ENCODE measurements at places on chromosomes 6 and 20. TPM values are rescaled to one million over a fixed set of nuclear protein-coding genes. Genes with fewer than 3 reads are reported as not detected.

The IPCEF1 gene
- total RNA-seq: 0.51 TPM

- peak; percentile 63 for DNase-seq
These were observed 96.4 kb upstream of the DUSP22 start for GRCh38 chr6:195861-196360.

GRCh38 chr6:4401408-4402368 lies 266.3 kb upstream of the ECI2 start:
- no peak for DNase-seq

The CDC25B gene
- total RNA-seq: 11.4 TPM

The PERP gene
- 46.3 TPM for total RNA-seq

DNA sequence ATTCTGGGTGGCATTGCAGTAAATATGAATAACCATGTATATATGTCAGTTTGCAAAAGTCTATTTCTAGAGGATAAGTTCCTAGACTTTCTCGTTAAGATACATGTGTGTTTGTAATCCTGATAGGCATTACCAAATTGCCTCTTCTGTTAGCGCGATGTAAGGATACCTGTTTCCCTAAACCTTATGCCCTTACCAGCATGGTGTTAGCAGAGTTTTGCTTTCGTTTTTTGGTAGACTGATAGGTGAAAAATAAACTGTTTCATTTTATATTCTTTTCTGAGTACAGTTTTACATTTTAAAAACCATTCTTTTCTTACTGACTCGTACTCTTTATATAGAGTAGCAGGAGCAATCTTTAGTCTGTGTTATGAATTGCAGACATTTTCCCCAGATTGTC lies 32.3 kb downstream of the SNX9 start:
- DNase-seq: no peak

The CSNK2B gene
- 242 TPM for total RNA-seq

GRCh38 chr6:21202521-21202920 lies 391.0 kb upstream of the SOX4 start:
- no peak for DNase-seq

DNA sequence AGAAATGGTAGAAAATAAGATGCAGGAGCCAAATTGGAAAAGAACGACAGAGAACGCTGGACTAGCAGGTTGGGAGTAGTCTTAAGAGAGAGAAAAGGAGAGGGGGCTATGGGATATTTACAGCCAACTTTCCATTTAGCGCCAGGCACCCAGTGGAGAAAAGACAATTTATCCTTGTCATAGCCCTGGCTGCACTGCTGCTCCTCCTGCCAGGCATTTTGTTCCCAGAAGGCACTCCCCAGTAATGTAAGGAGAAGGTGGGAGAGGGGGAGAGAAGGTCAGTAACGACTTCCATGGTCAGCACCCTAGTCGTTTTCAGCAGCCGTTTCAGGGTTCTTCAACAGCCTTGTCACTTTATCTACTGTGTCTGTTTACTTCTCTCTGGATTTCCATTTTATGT lies 159.0 kb downstream of the TRMT11 start:
- no peak for DNase-seq

- no peak for DNase-seq
These were observed 71.1 kb upstream of the FOXQ1 start for GRCh38 chr6:1240766-1241318.

The SIRPG gene
- not detected for total RNA-seq

DNA sequence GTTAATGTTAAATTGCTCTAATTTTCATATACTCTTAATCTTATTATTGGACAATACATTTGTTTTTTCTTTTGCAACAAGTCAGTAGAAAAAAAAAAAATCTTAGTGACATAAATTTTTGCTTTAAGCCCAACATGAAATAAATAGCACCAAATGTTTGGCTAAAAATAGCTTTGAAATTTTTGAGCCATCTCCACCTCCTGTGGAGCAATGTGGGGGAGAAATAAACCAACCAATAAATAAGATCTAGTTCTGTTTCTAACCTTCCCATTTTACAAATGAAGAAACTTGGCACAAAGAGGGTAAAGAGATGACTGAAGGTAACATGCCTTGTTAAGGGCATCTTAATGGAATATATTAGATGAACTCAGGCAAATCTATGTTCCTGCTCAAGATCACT lies 91.4 kb downstream of the PRKN start:
- DNase-seq: no peak

DNA sequence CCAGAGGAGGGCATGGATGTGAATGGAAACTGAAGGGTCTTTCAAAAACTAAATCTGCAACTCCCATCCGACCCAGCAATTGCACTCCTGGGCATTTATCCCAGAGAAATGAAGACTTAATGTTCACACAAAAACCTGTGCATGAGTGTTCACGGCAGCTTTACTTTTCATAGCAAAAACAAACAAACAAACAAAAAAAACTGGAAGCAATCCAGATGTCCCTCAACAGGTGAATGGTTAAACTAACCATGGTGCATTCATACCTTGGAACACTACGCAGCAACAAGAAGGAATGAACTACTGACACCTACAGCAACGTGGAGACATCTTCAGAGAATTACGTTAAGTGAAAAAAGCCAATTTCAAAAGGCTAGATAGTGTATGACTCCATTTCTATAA lies 32.2 kb downstream of the PMEPA1 start:
- DNase-seq: no peak

The CASS4 gene
- 2.0 TPM for total RNA-seq

DNA sequence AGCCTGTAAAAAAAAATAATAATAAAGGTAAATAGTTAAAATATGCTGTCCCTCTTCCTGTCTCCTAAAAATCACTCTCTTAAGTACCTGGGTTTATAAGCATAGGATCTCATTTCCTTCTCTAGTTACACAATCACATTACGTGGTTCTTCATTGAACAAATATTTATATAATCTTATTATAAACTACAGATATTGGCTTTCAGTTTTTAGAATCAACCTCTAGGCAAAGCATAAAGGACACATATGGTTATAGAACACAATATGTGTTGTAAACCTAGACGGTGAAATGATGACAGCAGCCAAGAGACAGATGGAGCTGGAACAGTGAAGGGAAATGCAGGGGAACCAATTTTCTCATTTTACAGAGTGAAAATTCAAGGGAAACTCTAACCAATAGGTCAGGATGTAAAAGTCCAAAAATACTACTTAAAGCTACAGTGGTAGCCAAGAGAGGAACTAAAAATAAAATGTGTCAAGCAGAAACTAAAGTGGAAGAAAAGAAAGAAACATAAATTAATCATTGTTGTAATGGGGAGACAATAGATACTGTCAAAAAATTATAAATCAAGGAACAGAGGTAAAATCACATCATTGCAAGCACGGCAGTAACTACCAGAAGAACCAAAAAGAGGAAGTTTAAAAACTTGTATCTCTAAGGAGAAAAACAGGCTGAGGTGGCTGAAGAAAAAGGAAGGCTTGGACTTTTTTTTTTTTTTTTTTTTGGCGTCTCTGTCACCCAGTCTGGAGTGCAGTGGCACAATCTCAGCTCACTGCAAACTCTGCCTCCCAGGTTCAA lies 82.8 kb upstream of the CDYL start:
- DNase-seq: no peak

GRCh38 chr6:127554435-127555006 lies 22.5 kb upstream of the C6orf58 start:
- no peak for DNase-seq

- DNase-seq: no peak
These were observed 62.8 kb upstream of the FOXO3 start for GRCh38 chr6:108497883-108498282.

DNA sequence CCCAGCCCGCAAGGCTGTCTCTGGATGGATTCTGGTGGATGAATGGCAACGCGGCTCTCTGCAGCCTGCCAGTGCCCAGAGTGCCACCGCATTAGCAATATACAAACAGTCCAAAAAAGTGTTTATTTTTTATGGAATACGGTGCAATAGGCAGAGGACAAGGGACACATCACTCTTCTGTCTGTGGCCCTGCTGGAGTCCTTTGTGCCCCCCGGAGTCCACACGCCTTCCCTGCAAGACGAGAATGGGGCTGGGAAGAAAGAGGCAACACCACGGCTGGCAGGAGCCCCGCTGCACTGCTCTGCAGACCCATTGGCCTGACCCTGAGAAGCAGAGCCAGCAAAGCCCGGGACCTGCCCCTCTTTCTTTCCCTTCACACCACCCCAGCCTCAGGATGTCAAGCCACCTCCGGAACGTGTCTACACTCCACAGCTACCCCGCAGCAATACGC lies 196.3 kb downstream of the SYNDIG1 start:
- no peak for DNase-seq

GRCh38 chr6:26412228-26412627 lies 10.2 kb downstream of the BTN3A1 start:
- no peak for DNase-seq

- DNase-seq: no peak
These were observed 7.0 kb downstream of the ADGRB3 start for GRCh38 chr6:68642081-68642480.

GRCh38 chr20:9555781-9556180 lies 41.4 kb downstream of the LAMP5 start:
- no peak for DNase-seq

The ZSCAN23 gene
- total RNA-seq: 0.59 TPM

The MROH8 gene
- total RNA-seq: 3.8 TPM

GRCh38 chr6:101663100-101663499 lies 269.6 kb downstream of the GRIK2 start:
- DNase-seq: no peak

DNA sequence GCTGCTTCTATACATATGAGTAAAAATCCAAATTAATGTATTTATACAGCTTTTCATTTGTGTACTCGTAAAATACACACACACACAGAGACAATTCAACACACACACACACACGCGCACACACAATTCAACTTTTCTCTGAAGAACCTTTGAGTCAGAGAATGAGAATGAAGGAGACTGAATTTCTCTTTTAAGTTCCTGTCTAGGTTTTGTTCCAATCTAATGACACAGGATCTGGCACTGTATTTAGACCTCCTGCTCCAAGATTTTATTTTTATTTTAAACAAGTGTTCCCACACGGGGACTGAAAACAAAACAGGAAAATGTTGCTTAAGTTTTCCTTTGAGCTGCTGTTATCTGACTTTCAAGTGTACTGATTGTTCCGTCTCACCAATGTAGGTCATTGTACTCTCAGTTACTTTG lies 250.8 kb downstream of the LAMA2 start:
- no peak for DNase-seq

The SLC22A1 gene
- total RNA-seq: not detected

The FAM83D gene
- total RNA-seq: 2.2 TPM

- DNase-seq: no peak
These were observed 87.7 kb downstream of the MBOAT1 start for GRCh38 chr6:20124545-20124944.

- DNase-seq: no peak
These were observed 31.2 kb upstream of the SPTLC3 start for GRCh38 chr20:12977328-12978125.

GRCh38 chr20:25251558-25251957 lies 3.7 kb downstream of the PYGB start:
- peak; percentile 48 for DNase-seq

The REM1 gene
- total RNA-seq: 3.1 TPM

- DNase-seq: no peak
These were observed 38.2 kb downstream of the KIF6 start for GRCh38 chr6:39686976-39687375.

DNA sequence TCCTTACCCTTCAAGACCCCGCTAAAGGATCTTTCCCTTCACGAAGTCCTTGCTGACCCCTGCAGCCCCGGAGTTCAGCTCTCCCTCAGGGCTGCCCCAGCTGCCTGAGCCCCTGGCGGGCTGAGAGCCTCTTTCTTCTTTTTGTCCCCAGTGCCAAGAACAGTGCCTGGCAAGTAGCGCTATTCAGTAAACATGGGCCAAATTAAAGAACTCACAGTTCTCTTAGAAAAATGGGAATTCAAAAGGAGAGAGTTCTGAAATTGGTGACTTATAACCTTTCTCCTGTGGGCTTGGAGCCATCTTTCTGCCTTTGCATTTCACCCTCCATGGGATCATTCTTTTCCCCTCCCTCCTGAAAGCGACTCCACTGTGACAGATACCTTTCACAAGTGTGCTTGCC lies 227.2 kb downstream of the TMEM242 start:
- no peak for DNase-seq

The EYA4 gene
- 16.2 TPM for total RNA-seq

The RAET1L gene
- total RNA-seq: not detected

- DNase-seq: no peak
These were observed 135.3 kb downstream of the SOBP start for GRCh38 chr6:107625264-107625663.

The PLN gene
- 560 TPM for total RNA-seq

DNA sequence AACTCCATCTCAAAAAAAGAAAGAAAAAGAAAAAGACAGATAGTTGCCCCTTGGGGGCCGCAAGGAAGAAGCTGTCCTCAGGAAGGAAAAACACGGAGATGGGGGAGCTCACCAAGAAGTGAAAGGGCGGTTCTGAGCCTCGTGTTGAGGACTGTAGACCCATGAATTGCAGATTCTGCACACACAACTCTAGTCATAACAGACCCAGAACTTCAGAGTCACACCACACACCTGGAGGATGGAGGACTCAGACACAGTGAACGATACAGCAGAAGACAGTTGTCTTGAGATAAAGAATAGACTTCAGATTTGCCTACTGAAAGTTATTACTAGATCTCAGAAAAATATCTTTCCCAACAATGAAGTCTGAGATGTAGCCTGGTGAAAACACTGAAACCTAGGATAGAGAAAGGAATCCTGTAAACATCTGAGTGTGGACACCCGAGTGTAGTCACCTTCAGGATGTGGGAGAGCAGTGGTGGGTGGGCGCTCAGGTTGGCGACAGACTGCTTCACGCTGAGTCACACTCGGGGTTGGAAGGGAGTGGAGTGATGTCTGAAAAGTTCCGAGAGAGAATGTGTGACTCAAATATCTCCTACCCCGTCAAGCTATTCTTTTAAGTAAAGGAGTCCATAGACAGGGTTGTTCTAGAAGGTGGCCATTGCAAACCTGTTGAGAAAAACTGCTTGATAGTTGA lies 88.1 kb downstream of the MAP3K4 start:
- DNase-seq: no peak

DNA sequence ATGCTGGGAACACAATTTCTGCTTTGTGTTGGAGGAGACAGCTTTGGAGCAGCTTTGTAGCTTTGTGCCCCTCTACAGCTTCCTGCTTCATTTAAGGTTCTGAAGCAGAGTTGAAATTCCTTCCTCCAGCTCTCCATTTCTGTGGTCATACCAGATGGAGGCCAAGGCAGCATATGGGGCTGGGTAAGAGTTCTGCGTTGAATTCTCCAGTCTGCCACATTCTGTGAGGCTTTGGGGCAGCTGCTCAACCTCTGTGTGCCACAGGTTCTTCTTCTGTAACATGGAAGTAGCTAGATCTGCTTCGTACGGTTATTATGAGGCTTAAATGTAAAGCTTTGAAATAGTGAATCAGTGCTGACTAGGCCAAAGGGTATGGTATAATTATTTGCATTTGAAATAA lies 2.9 kb upstream of the TRIM26 start:
- no peak for DNase-seq

The PHACTR1 gene
- total RNA-seq: 46.0 TPM

GRCh38 chr20:44033344-44033743 lies 118.7 kb downstream of the TOX2 start:
- no peak for DNase-seq

The AGER gene
- total RNA-seq: 0.94 TPM

DNA sequence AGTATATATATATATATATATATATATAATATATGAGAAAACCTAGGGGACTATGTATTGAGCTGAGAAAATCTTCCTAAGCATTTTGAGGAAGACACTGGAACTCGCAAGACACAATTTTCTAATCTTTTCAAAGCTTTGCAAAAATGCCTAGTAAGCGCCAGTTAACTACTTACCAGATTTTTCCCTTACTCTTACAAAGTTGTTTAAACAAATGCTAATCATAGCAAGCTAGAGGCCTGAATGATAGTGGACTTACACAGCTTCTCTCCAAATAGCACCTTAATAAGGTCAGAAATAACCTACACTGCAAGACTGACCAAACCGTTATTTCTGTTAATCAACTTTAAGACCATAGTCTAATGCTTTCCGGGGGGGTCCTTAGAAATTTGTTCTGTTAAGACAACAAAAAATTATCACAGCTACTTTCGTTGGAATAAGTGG lies 56.1 kb upstream of the HFE start:
- no peak for DNase-seq
